ENCODE measurements at places on chromosomes 4 and X.

- DNase-seq, result no peak
Observed at GRCh38 chr4:148986951-148987350, 544.7 kb upstream of the NR3C2 start.

DNA sequence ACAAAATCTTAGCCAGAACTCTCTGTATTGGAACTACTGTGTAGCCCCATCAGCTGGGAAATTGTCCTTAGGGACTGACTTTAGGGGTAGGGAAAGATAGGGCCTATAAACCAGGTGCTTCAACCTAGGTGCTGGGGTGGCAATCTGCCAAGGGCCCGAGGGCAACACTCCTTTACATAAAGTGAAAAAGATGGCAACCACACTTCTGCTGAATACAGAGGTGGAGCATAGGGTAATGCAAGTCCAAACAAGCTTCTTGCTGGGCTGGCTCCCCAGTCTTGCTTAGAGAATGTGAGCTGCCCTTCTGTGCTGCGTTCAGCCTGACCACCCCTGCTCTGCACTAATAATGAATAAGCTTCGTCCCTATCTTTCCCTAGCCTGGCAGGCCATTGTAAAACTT, 9.8 kb downstream of the ZBTB33 start:
- DNase-seq, result no peak

GRCh38 chr4:15756361-15756861, 21.7 kb upstream of the CD38 start:
- DNase-seq, result peak; percentile 85

GRCh38 chr4:140980426-140981200, 152.7 kb downstream of the RNF150 start:
- no peak for DNase-seq

DNA sequence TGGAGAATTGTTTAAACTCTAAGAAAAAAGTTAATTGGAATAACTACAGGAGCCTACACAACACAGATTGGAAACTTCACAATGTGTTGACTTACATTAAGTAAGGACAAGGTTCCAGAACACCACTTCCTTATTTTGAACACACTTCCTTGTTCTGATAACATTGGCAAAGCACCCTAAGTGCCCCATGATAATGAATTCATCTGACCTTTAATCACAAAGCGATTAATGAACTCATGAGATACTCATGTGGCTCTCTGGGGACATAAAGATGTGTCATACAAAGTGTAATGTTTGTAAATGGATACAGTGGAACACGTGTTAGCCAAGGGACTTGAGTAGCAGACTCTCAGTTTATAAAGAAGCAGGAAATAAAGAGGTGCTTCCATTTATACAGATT, 69.0 kb upstream of the ATOH1 start:
- no peak for DNase-seq

GRCh38 chrX:146154191-146154590, 336.6 kb downstream of the SLITRK2 start:
- no peak for DNase-seq

DNA sequence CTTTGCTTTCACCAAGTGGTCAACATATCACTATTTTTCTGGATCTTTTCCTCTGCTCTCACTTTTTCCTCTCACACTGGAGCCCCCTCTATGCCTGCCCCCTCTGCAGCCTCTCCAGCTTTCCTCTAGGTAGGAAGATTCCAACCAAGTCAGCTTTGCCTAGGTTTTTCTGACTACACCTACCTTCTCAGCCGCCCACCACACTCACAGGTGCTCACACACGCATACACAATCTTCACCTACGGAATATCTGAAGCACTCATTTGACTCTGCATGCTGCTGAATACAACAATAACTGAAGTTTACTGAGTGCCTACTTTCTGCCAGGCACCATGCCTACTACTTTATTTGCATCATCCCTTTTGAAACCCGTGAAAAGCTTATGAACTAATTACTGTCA, 328.0 kb downstream of the PPP3CA start:
- DNase-seq, result no peak

DNA sequence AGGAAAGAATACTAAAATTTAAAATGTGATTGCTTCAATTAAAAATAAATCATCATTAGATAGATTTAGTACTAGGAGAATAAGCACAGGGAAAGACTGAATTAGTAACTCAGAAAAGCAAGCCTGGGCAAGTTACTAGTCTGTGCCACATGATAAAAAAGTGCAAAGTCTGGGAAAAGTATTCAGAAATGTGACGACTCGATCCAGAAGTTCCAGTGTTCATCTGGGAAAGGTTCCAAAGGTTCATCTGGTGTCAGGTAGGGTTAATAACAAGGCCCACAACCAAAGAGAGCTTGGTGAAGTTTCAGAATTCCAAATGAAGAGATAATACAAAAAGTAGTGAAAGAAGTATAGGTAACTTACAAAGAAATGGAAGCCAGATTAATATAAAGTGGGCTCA, 78.3 kb upstream of the ARSJ start:
- DNase-seq, result no peak

DNA sequence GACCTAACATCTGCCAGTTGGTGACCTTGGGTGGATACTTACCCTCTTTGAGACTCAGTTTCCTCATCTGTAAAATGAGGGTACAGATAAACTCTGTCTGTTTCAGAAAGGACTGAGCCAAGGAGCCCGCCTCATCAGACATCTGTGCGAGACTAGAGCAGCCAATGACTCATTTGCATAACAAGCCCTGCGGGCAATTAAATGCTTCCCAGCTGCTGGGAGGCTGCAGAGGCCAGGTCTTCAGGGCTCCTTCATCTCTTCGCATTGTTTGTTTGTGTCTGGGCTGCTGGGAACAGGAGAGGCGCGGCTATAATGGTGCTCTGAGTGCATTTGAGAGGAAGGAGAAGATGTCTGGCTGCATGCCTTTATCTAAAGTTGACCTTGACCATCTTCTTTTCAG, 85.0 kb downstream of the ADRA2C start:
- no peak for DNase-seq

DNA sequence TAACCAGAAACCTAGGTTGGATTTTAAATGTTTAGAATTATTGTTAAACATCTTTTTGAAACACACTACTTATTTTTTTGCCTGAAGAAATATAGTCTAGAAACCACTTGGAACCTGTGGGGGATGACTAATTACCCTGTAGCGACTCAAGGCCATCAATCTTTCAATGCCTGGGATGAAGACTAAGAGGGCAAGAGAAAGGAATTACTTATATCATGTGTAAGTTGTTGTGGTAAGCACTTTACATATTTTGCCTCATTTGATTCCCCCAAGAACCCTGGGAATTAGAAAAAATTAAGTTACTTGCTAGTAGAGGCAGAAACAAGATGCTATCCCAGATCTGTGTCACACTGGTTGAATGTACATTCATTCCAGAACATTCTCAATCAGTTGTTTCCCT, 170.9 kb upstream of the GRIA3 start:
- DNase-seq, result no peak

DNA sequence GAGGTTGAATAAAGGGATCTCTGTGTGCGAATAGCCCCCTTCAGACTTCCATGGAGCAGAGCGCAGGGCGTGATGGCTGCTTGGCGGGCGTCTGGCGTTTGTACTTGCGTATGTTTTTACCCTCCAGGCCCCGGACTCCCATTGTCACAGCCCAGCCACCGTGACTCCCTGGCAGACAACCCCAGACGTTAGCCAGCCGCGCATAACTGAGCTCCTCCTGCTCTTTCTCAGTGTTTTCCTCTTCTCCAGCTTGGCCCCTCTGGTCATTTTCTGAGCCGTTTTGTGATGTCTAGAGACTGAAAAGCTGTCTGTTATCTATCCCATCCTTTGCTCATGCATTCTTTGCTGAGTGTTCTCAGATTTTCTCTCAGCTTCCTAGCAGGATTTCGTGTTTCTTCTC, 54.3 kb downstream of the IGFBP7 start:
- no peak for DNase-seq

DNA sequence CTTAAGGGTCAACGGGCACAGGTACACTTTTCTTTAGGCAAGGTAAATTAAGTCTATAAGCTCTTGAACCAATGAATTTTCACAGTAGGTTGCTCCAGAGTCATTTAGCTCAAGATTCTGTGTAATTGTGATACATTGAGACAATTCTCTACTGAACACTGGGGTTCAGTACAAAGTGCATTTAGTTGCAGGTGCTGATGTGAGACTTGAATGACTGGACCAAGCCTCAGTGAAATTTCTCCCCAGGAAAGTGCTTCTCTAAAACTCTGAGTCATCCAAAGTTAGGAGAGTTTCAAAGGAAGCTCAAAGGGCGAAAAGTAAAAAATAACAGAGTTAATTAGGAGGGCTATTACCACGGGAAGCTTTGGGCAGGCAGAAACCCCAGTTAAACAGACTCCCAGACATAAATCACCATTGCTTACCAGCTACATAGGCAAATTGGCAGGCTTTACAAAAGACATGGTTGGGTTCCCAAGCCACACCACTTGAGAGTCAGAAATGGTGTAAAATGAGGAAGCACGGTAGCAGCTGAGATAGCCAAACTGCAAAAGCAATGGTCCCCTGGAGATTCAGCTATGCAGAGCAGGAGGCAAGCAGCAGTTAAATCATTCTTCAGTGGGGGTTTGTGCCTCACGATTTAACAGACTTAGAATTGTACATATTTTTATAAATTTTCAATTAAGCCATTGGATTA, 202.6 kb downstream of the PCDH19 start:
- no peak for DNase-seq

GRCh38 chr4:52689096-52689495, 30.0 kb upstream of the USP46 start:
- DNase-seq, result no peak

DNA sequence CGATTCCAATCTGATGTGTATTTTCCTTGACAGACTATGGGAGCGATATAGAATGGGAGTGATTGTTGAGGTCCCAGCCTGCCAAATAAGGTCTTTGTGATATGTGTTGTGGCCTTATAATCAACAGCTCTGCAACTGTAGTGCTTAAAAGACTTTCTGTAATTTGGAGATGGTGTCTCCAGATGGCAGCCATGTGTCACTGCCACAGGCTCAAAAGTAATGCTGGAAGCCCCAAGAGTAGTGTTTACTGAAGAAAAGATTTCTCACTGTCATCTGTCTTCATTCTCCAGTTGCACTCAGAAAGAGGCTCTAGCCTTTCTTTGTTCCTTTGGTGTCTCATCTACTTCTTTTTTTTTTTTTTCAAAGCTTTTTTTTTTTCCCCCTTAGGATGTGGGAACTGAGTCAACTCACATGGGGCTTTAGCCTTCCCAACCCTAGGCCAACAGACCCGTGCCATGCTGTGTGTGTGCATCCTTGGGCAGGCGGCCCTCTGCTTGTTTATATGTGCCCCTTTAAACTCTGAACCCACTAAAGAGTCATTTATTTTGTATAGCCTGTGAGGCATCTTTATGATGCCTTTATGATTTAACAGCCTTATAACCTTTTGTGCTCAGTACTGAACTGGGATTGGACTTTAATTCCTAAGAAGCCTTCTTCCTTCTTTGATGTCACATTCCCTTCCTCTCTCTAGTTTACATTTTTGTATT, 15.6 kb downstream of the SRPX2 start:
- no peak for DNase-seq

- DNase-seq, result no peak
Observed at GRCh38 chrX:20143561-20143960, 1.9 kb upstream of the EIF1AX start.

GRCh38 chr4:47749858-47750257, 88.0 kb downstream of the CORIN start:
- no peak for DNase-seq

GRCh38 chr4:169252339-169253112, 18.2 kb downstream of the SH3RF1 start:
- DNase-seq, result no peak

DNA sequence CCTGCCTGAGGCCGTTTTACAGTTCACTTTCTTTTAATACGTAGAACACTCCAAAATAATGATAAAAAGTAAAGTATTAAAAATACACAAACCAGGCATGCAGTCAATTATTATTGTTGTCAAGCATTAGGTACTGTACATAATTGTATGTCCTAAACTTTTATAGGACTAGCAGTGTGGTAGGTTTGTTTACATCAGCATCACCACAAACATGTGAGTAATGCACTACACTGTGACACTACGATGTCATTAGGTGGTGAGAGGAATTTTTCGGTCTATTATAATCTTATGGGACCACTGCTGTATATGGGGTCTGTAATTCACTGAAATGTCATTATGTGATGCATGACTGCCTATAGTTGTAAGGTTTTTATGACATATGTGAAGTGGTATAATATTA, 149.5 kb upstream of the SH3RF1 start:
- DNase-seq, result no peak

- no peak for DNase-seq
Observed at GRCh38 chrX:5528057-5528456, 700.6 kb downstream of the NLGN4X start.

DNA sequence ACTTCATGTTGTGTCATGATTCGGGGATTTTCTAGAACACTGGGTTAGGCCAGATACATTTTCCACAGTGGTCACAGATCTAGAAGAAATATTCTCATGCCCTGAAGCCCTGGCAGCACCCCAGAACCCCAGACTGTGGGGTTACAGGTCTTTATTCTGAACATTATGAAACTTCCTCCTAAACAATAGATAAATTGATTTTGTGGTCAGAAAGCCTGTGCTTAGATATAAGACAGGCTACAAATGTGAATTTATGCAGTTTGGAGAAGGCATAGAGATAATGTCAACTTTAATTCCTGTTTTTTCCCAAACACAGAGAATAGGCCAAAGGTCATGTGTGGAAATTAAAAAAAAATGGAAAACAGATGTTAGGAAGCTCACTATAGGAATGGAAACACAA, 492.9 kb downstream of the SPRY1 start:
- no peak for DNase-seq

DNA sequence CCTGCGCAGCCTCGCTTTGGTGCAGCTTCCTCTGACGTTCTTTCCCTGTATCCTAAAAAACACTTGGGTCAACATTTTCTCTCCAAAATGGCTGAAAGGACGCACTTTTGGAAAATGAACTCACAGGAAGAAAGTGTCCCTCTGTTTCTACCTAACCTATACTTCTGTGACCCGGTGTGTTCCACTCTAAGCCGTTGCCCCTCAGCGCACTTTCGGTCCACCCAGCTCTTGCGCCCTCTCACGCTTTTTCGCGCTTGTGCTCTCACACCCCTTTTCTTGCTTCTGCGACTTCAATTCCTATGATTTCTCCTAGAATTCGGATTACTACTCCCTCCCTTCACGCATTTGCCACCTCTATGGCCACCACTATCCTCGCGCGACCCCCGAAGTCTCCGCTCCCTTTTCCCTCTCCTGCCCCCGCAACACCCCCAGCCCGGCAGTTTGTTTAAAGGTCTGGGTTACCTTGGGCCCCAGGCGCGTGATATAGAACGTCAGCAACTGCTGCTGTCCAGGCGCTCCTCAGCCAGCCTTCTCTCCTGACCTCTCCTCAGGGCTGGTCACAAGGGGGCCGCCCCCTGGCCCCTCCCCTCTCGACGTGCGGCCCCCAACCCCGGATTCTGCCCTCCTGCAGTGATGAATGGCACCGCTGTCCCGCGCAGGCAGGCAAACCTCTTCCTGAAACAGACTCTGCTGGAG, at the start of gene USP51:
Gene USP51 (minus strand): TSS at position 535 of the 696 bp plus-strand sequence. CDS start 909 bp downstream, outside the sequence.
- no peak for DNase-seq

DNA sequence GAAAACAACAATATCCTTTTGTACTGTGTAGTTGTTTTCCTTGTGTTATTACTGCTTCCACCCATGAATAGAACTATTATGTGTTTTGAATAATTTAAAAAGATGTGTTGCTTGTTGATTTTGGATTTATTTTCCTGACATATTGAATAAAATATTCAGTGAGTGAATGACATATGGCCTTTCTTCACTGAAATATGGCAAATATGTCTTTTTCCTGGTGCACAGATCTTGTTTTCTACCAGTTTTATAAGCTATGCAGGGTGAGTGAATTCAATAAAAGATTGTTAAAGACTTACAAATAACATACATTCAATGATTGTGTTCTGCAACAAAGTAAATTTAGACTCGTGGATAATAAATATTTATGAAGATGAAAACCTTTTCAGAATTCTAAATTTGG, 1216.3 kb upstream of the ADGRL3 start:
- no peak for DNase-seq

- DNase-seq, result no peak
Observed at GRCh38 chrX:78769946-78770345, 22.4 kb downstream of the LPAR4 start.

Data from CD4-positive, alpha-beta memory T cell (primary cell).